ENCODE measurements at places on chromosomes 16 and 17. TPM values are rescaled to one million over a fixed set of nuclear protein-coding genes. Genes with fewer than 3 reads are reported as not detected.

DNA sequence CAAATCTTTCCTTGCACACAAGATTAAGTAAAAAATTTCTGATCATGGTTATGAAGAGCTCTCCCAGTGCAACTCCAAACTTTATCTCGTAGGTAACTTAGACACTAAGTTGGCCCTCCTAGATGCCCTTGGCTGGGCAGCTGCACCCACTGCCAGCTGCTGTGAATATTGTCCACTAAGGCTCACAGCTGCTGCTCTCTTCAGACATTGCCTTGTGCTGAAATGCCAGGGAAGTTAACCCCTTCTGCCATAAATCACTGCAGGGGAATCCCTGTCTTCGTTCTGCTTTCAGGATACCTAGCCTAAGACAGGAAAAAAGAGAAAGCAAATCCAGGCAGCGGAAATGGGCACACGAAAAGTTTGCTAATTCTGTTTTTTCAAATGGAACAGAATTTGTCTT lies 106.4 kb downstream of the IRX5 start:
- no peak for DNase-seq

GRCh38 chr16:88826070-88826840 lies 14.5 kb upstream of the APRT start:
- no peak for DNase-seq

GRCh38 chr17:3732210-3732621 lies 8.5 kb downstream of the HASPIN start:
- DNase-seq = no peak

GRCh38 chr17:4509923-4510617 lies 11.4 kb downstream of the SPNS2 start:
- DNase-seq = no peak

- DNase-seq = no peak
These were observed 228.8 kb downstream of the CEP112 start for GRCh38 chr17:65963179-65963578.

GRCh38 chr17:74042744-74043486 lies 160.6 kb upstream of the RPL38 start:
- peak; percentile 8 for DNase-seq

The PROCA1 gene
- 5.5 TPM for total RNA-seq

GRCh38 chr17:42248351-42249179 lies 27.6 kb downstream of the STAT5B start:
- peak; percentile 89 for DNase-seq

- no peak for DNase-seq
These were observed 79.4 kb downstream of the IRF8 start for GRCh38 chr16:85978291-85978775.

The SCGB1C2 gene
- not detected for total RNA-seq

DNA sequence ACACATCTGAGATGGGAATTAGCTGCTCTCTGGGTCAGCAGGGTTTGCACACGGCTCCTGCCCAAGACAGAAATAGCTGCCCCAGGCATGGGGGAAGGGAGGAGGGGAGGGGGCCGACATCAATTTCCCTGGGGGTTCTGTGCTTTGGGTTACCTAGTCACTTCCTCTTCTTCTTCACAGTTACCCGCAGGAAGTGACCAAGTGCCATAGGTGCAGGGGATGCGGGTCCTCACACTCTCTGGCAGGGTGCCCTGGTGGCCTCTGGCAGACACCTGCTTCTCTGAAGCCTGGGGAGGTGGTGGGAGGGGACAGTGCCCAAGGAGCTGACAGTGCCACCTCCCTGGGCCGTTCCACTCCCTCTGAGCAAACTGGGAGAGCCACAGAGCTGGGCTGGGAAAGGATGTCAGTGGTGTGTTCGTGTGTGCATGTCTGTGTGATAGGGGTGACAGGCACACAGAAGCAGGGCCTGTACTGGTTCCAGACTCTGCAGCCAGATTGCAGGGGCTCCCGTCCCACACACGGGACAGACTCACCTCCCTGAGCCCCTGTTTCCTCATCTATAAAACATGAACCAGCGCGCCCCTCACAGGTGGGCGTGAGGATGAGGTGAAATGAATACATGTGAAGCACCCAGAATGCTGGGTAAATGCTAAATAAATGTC lies 18.2 kb downstream of the SCN4A start:
- DNase-seq = peak; percentile 40

DNA sequence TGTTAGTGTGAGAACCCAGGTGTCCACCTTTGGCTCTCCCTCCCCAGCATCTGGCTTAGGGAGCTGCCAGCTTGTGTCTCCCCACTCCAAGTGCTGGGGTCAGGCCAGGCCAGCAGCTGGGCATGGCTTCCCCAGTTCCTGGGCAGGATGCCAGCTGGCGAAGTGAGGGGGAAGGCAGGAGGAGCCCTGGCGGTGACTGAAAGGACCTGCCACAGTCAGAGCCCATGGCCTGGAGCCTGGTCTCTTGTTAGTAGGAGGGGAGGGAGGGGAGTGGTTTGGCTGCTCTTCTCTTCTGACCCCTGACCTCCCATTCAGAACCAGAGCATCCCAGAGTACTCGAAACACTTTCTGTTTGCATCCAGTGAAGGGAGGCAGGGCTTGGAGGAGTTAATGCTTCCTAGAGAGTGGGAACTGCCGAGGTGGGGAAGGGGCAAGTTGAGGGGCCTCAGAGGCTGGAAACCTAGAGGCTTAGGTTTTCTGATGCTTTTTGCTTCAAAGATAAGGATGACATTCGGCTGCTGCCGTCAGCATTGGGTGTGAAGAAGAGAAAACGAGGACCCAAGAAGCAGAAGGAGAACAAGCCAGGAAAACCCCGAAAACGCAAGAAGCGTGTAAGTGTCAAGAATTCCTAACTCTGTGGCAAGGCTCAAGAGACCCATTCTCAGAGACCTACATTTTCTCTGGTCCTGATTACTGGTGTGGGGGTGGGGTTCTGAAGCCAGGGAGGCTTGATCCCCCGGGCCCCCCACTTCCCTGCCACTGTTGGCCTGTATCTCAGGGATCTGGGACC lies 772 bp downstream of the CHD3 start:
- peak; percentile 27 for DNase-seq

DNA sequence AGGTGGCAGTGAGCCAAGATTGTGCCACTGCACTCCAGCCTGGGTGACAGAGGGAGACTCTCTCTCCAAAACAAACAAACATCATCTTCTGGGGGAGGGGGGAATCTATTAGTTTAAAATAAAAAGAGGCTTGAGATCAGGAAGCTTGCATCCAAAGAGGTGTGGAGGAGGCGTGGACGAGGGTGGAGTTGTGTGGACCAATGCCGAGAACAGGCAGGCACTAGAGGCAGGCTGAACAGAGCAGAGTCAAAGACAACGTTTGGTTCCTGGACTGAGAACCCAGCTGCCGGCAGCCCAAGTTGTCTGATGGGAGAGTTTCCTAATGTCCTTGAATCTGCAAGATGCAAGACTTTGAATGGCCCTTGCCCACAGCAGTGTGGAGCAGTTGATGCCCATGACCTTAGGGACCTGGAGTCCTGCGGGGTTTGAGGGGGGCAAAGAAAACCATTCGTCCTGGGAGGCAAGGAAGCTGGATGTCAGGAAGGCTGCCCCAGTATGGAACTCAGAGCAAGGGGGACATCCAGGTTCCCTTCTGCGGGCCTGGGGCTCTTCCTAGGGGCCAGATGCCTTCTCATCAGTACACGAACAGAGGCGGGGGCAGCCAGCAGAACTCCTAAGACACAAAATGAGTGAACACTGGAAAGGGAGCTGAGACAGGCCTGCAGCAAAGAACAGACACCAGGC lies 9.2 kb downstream of the TBC1D16 start:
- DNase-seq = no peak

- no peak for DNase-seq
These were observed 25.0 kb downstream of the TMEM94 start for GRCh38 chr17:75481194-75482068.

The CYGB gene
- not detected for total RNA-seq

- DNase-seq = no peak
These were observed 10.5 kb downstream of the FAM83G start for GRCh38 chr17:18993905-18994526.

The TERB1 gene
- total RNA-seq = 0.15 TPM

- peak; percentile 31 for DNase-seq
These were observed 37.4 kb upstream of the TMC5 start for GRCh38 chr16:19380328-19380727.

All from activated CD4-positive, alpha-beta T cell treated with anti-CD3 and anti-CD28 coated beads, Interleukin-2, amount 10 ng/mL, durations not matched to agents 7 days and 5 days (primary cell).